ENCODE measurements at places on chromosomes 1 and 21.

- no peak for DNase-seq
These were observed 898.6 kb downstream of the AMY1C start for GRCh38 chr1:104648269-104648691.

DNA sequence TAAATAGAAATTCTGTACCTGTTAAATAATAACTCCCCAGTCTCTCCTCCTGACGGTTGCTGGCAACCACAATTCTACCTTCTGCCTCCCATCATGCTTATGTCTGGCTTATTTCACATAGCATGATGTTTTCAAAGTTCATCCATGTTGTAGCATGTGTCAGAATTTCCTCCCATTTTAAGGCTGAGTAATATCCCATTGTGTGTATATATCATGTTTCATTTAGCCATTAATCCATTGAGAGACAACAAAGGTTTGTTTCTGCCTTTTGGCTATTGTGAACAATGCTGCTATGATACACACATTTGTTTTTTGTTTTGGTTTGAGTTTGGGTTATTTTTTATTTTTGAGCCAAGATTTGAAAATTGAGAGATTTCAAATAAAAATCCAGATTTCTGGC is 72.0 kb downstream of the LBR start:
- DNase-seq = no peak

- no peak for DNase-seq
These were observed 119.9 kb upstream of the POU3F1 start for GRCh38 chr1:38166461-38166860.

GRCh38 chr21:45309069-45309986 is 21.6 kb upstream of the POFUT2 start:
- DNase-seq = peak; percentile 29

- no peak for DNase-seq
These were observed 2.7 kb downstream of the ERRFI1 start for GRCh38 chr1:8023287-8023994.

DNA sequence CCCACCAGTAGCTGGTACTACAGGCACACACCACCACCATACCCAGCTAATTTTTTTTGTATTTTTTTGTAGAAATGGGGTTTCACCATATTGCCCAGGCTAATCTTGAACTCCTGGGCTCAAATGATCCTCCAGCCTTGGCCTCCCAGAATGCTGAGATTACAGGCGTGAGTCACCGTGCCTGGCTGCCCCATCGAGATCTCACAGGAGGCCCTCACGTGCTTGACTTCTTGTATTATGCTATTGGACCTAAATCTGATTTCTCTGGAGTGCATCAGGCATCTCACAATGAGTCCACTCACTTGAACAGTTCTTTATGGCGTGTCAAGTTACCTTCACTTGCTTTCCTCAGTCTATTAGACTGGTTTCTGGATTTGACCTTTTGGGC is 9.3 kb upstream of the RSRP1 start:
- no peak for DNase-seq

- DNase-seq = no peak
These were observed 51.0 kb upstream of the IKBKE start for GRCh38 chr1:206419250-206419649.

- no peak for DNase-seq
These were observed 10.2 kb downstream of the FLG2 start for GRCh38 chr1:152349611-152350010.

GRCh38 chr1:78665809-78666208 is 16.2 kb downstream of the IFI44 start:
- DNase-seq = no peak

DNA sequence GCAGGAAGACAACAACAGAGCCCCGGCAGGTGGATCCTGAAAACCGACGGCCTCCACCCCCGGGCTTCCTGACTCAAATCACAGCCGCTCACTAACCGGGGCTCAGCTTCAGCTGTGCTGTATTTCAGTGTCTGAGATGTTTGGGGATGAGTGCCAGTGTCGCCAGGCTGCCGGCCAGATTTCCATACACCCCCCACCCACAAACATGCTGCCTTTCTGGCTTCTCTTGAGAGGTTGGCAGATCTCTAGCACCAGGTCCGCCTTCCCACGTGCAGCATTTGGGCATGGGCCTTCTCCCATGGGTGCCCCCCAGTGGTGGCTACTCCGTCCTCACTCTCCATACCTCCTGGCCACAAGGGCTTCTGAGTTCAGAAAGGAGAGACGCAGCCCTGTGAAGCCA is 34.8 kb downstream of the KCNAB2 start:
- no peak for DNase-seq

DNA sequence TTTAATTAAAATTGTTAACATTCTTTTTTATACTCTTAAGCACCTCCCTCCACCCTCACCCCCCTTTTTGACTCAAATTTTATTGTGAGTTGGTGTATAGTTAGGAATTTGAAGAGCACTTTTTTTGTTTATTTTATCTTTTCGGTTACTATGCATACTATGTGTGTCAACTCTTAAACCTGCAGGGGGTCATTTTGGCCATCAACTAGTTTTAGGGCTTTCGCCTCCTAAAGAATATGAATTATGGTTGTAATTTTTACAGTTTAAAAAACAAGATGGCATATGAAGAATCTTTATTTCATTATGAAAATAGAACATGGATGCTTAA is 9.7 kb downstream of the BACH1 start:
- no peak for DNase-seq

- DNase-seq = no peak
These were observed 789 bp upstream of the GALE start for GRCh38 chr1:23801338-23801748.

GRCh38 chr1:37410105-37410504 is 64.3 kb upstream of the ZC3H12A start:
- DNase-seq = peak; percentile 30

DNA sequence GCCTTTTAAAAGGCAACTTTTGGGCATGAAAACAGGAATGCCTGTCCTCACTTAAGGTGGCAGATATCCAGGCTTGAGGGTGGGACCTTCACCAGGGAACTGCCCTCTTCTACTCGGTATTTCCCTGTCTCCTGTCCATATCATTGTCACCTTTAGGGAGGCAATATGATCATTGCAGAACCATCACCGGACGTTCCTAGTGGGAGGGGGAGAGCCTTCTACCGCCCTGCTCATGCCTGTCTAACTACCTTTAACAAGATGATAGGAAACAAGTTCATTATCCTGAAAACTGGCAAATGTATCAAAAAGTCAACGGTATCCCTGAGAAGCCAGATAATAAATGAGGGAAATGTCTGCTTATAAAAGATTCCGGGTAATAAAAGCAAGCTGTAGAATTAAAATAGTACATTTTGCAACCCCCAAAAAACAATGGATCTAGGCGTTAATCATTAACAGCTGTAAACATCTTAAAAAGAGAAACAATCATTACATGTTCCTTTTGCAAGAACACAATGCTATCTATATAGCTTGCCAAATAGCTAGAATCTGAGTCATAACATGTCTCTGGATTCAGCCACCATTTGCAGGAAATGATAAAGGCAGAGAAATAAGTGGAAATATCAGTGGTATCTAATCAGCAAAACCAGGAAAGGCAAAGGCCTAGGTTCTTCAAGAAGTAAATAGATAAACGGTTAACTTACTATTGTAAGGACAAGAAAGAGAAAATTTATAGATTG is 852.9 kb upstream of the ADGRL4 start:
- no peak for DNase-seq

- DNase-seq = no peak
These were observed 92.3 kb upstream of the UBE2U start for GRCh38 chr1:64110924-64111777.

GRCh38 chr1:157517016-157517415 is 35.3 kb downstream of the FCRL5 start:
- DNase-seq = no peak

GRCh38 chr1:89641781-89642180 is 8.9 kb downstream of the LRRC8C start:
- no peak for DNase-seq

- DNase-seq = no peak
These were observed 145.3 kb downstream of the PCBP3 start for GRCh38 chr21:45788637-45789506.

DNA sequence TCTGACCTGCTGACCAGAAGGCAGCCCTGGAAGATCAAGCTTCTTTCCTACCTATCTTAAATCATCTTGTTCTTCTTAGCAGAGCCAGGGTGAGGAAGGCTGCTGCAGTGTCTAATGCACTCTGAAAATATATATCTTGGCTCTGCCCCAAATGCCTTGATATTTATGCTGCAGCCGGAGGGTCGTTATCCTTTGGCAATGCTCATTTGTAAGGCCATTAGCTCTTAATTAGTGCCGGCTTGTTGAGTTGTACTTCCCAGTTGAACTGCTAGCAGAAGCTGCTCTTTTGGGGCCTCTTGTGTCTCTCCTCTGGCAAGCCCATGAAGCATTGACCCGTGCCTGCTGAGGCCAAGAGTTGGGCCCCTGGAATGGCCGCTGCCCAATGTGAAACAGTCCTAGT is 4.2 kb upstream of the GNL2 start:
- DNase-seq = no peak

- no peak for DNase-seq
These were observed 5.9 kb downstream of the OR6K2 start for GRCh38 chr1:158694596-158694995.

GRCh38 chr21:38982096-38982495 is 176.4 kb downstream of the ETS2 start:
- DNase-seq = no peak

DNA sequence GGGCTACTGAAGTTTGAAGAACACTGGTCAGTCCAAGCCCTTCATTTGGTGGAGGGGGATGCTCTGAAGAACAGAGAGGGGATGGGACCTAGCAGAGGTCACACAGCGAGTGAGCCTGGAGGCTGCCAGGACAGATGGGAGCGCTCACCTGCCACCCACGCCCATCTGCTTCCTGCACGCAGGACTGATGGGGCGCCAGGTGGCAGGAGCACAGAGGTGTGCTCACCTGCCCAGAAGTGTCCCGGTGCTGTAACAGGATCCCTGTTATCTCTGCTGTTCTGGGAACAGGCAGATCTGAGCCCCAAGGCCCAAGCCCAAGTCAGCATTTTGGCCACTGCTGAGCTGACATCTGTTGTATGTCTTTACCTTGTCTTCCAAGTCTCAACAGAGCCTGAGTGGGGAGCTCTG is 40.5 kb downstream of the EPHB2 start:
- no peak for DNase-seq

GRCh38 chr21:43191521-43191920 is 22.7 kb downstream of the CRYAA start:
- DNase-seq = no peak

GRCh38 chr1:2341706-2342383 is 49.5 kb downstream of the MORN1 start:
- no peak for DNase-seq

DNA sequence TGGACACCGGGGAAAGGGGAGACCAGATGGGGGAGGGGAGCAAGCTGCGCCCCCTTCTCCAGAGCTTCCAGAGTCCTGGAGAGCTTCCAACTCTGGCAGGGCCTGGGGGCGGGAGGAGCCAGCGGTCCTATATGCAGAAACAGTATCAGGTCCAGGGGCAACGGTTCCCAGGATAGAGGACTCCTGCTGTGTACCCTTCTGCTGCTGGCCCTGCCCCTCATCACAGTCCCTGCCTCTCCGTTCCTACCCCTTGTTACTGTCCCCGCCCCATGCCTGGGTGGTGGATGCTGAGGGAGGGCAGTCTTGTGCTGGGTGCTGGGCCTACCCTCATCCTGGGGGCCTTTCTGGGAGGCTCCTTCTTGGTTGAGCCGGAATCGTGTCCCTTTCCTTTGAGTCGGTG is 19.2 kb upstream of the PEX10 start:
- DNase-seq = no peak
